HT1080 (cell line): ENCODE measurements at places on chromosomes 3 and 15.

DNA sequence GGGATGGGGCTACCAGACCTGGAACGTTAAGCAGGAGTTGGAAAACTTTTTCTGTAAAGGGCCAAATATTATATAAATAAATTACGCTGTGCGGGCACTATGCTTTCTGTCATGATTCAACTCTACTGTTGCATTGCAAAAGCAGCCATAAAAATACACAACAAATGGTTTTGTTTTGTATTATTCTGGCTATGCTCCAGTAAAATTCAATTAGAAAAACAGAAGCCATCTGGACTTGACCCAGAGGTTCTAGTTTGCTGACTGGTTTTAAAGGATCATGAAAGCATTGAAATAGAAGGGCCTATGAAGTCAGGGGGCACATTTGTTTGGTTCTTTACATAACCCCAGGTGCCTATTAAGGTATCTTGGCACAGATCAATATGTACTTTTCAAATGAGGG is 647.4 kb upstream of the LMCD1 start:
- DNase-seq, result no peak

DNA sequence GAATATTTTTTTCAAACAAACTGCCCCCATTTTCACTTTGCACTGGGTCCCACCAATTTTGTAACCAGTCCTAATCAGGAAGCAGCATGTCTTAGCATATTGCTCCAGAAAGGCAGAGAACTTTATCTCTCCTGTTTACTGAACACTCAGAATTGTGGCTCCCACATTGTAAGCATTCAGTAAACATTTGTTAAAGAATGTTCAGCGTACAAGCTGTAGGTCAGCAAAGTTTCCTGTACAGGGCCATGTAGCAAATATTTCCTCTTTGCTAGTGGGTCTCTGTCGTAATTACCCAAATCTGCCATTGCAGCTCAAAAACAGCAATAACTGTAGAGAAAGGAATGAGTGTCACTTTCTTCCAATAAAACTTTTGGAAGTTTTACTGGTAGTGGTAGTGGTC is 393.3 kb downstream of the GRM7 start:
- DNase-seq, result no peak

- DNase-seq, result no peak
These were observed 40.4 kb downstream of the SRP14 start for GRCh38 chr15:39998511-39999077.

GRCh38 chr15:45871121-45871855 is 236.5 kb downstream of the SQOR start:
- peak; percentile 47 for DNase-seq

DNA sequence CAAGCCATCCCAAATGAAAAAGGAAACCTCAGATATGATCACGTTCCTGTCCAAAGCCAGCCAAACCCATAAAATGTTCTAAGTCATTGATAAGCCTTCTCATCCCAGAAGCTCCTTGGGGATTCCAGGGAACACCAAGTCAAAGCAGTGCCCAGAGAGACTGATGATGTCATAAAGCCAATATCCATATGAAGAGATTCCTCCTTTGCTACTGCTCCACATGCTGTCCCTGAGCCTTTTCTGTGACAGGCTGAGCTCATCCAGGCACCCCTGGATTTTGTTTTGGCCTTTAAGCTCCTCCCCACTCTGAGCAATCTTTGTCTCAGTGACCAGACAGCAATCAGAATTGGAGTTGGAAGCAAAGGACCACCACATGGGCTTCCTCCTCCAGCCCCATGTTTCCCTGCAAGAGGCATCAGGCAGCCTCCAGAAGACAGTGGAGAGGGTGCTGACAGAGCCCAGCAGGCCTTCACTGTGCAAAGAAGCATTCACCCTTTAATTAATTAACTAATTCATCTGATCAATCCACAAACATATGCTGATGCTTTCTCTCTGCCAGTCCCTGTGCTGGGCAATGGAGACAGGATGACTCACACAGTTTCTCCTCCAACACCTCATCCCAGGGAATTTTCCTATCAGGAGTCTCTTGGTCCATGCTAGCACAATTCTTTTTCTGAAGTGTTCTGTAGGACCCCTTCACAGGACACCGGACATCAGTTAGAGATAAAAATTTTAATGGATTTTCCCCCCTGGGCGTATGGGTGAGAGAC is 25.0 kb downstream of the MEX3B start:
- no peak for DNase-seq

GRCh38 chr15:40764629-40765103 is 798 bp downstream of the GCHFR start:
- DNase-seq, result no peak

DNA sequence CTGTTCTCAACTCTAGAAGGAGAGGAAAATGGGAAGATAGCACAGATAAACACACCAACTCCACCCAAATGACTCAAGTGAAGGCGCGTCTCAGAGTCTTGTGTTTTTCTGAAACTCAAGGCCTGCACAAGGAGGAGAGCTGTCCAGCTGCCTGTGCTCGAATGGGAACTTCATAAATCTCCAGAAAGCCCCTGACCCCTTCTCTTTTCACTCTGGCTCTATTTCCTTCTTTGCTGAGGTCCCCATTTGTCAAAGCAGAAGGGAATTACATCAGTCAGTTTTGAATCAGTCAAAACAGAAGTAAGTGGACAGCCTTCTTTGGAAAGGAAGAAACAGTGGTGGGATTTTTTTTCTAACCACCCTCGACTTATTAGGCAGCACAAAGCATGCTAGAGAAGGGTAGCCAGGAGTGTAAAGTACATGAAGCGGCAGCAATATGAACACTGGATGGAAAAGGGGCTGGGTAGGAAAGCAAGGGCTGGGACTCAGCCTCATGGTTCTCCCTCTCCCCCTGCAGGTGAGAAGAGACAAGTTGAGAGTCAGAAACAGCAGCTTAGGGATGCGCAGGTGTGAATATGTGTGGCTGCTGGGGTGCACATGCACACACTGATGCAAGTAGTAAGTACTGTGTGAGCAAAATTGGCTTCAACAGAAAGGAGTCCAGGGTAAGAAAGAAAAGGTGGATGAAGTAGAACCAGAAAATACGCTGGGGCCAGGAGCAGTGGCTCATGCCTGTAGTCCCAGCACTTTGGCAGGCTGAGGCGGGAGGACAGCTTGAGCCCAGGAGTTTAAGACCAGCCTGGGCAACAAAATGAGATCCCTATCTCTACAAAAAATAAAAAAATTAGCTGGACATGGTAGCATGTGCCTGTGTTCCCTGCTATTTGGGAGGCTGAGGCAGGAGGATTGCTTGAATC is 36.6 kb upstream of the MAGEF1 start:
- peak; percentile 30 for DNase-seq

- no peak for DNase-seq
These were observed 384.3 kb downstream of the CACNA2D3 start for GRCh38 chr3:54506603-54507002.

DNA sequence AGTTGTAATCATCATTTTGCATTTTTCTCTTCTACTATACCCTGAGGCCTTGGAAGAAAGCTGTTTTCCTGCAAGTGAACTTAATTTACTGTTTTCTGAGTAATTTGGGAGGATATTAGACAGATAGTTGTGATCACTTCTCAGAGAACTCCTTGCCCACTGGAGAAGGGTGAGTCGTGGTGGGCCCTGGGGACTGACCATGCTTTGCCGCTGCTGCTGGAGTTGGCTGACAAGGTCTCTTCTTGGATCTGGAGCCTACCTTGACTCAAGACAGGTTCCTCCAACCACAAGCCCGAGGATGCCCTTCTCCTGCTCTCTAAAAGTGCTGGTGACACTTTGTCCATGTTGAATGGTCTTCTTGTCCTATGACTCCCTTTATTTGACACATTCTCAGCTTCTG is 68.4 kb downstream of the KCNAB1 start:
- DNase-seq, result no peak
